ENCODE measurements at places on chromosomes 13 and 19. TPM values are rescaled to one million over a fixed set of nuclear protein-coding genes. Genes with fewer than 3 reads are reported as not detected.

GRCh38 chr19:43362179-43362578, 8.7 kb downstream of the CD177 start:
- DNase-seq, result no peak

MED25 gene
- total RNA-seq, result 89.1 TPM

GRCh38 chr13:63011996-63012395, 1596.3 kb upstream of the PCDH20 start:
- DNase-seq, result no peak

DNA sequence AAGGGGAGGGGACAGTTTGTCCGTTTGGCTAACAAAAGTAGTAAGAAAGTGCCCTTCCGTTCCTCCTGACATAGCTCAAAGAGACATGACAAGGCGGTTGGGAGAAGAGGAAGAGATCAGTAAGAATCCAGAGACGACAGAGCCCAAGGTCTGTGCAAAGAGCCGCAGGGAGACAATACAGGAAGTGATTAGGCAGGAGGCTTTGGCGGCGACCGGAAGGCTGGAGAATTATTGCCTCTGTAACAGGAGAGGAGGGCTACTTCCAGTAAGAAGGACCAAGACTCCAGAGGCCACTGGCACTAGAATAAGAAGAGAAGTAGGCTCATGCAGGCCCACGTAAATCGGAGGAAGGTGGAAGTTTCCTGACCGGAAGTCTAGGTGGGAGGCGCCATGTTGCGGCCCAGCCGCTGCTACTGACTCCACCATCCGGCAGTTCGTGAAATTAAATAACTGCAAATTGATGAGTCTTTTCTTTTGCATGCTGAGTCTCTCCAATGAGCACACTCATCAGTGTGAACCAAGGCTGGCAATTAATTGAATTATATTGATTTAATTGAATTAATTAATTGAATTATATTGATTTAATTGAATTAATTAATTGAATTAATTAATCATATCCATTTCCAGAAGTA, 9.9 kb downstream of the RFX2 start:
- no peak for DNase-seq

KLK15 gene
- not detected for total RNA-seq

DNA sequence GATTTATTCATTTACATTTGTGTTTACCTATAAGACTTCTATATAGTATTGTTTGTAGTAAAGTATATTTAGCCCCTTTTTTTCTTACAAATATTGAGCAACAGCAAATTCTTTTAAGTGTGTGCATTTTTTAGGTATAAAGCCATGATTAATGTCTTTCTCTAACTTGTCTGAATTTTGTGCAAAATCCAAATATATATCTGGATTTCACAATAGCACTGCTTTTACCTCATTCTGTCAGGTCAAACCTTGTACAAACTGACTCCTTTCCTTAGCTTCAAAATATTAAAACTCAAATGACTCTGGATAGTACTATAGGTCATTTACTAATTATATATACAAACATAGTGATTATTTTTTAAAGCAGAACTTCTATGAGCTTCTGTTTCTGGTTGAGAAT, 563.0 kb upstream of the SPRY2 start:
- no peak for DNase-seq

PEX11G gene
- 3.3 TPM for total RNA-seq

DNA sequence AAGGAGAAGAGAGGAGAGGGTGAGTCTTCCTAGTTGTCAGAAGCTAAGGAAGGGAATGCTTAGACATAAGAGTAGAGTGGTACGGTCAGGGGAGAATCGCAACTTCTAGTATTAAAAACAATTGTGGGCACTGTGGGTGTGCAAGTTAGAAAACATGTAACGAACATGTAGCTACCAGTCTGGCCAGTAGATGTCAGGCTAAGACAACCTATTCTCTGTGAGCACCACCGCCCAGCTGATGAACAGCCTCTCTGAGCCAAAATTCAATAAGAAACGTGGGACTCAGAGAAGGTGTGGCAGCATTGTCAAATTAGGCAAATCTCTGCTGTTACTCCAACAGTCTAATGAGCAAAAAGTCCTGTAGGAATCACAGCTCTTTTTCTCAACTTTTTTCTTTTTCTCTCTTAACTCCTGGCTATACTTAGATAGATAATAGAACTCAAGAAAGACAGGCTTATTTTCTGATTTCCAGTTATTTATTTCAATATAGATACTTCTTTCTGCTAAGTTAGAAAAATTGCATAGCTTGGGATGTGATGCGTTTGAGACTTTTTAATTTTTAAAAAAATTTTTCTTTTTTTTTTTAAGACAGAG, 186.2 kb downstream of the USP12 start:
- DNase-seq, result peak; percentile 88

DNA sequence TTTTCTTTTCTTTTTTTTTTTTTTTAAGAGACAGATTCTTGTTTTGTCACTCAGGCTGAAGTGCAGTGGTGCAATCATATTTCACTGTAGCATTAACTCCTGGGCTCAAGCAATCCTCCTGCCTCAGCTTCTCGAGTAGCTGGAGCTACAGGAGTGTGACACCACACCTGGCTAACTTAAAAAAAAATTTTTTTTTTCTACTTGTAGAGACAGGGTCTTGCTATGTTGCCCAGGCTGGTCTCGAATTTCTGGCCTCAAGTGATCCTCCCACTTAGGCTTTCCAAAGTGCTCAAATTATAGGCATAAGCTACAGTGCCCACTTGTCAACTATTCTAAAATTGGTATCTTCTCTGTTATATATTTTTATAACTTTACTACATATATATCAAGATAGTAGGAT, 6.6 kb downstream of the ELF1 start:
- DNase-seq, result no peak

DNA sequence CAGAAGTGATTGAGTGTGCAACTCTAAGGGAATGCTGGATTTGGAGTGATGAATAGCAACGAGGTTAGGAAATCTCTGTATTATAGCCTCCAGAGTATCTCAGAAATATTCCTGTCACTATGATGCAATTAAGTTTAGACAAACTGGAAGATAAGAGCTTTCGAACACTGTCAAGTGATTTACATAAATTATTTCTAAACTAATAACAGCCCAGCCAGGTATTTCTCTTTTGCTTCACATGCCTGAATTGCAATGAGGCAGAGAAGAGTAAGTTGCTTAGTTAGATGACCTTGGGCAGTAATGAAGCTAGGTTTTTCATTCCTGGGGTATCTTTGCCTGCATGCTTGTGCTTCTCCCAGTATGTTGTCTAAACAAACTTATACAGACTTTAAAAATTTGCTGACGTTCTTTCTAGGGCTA, 134.5 kb downstream of the LMO7 start:
- DNase-seq, result no peak

DNA sequence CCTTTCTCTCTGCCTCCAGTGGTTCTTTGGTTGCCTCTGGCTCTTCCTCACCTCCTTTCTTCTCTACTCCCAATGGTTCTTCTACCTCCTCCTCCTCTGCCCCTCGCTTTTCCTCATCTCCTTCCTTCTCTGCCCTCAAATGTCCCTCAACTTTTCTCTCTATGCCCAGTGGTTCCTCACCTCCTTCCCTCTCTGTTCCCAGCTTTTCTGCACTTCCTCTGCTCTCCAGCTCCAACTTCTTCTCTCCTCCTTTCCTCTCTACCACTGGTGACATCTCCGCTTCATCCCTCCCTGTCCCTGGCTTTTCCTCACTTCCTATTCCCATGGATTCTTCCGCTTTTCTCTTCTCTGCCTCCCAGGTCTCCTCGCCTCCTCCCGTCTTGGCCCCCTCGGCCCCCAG, 7.8 kb downstream of the PALM3 start:
- no peak for DNase-seq

- no peak for DNase-seq
These were observed 18.3 kb downstream of the UQCRFS1 start for GRCh38 chr19:29194658-29195057.

GRCh38 chr13:112850273-112850672, 118.7 kb upstream of the MCF2L start:
- peak; percentile 36 for DNase-seq

DNA sequence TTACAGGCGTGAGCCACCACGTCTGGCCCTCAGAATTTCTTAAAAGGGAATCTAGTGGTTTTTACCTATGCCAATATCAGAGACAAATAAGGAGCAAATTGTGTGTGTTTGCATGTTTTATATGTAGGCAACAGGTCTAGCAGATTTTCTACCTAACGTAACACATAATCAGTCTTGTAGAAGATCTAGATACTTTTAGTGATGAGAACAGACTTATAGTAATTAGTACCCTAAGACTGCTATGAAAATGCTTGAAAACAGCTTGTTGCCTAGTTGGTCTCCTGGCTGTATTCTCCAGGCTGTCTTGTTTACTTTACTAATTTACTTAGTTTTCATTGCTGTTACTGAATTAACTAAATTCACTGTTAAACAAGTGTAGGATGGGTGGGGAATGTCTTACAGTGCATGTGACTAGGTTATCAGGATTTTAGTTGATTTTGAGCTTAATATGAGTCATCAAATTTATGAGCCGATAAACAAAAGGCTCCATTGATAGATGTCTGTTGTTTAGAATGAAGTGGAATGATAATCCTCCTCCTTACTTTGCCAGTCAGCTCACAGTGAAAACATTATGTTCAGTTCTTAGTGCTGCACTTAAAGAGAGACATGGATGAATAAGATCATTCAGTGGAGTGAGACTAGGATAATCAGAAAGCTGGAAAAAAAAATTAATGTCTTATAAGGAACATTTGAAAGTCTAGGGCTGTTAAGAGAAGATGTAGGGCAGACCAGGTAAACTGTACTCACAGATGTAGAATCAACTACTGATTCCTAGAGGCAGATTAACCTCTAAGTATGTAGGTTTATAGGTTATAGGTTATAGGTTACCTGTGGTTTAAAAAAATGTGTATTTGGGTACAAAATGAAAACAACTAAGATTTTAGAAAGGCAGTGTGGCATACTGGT, 22.4 kb downstream of the GTF2F2 start:
- no peak for DNase-seq

DNA sequence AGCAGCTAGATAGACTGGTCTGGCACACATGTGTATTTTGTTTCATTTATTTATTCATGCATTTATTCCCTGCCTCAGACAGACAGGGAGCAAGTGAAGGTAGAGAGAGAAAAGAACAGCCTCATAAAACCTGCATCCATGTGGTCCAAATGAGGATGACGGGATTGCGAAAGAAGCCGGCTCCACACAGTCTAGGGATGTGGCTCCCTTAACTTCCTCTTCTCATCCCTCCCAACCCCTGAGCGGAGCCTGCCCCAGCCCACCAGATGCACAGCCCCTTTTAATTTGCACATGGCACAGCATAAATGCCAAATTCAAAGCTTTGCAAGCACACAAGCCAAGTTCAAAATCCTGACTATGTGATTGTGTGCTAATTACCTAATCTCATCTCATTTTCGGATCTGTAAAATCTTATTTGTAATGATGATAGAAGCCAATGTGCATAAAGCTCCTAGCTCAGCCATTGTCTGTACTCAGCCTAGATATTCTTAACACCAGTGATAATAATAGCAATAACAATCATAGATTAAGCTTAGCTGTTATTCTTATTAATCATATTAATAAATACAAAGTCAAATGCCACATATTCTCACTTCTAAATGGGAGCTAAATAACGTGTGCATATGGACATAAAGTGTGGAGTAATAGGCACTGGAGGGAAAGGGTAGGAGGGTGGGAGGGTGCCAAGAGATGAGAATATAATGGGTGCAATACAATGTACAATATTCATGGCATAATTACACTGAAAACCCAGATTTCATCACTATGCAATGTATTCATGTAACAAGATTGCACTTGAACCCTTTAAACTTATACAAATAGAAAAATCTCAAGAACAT, 156.3 kb downstream of the DCT start:
- DNase-seq, result no peak

DNA sequence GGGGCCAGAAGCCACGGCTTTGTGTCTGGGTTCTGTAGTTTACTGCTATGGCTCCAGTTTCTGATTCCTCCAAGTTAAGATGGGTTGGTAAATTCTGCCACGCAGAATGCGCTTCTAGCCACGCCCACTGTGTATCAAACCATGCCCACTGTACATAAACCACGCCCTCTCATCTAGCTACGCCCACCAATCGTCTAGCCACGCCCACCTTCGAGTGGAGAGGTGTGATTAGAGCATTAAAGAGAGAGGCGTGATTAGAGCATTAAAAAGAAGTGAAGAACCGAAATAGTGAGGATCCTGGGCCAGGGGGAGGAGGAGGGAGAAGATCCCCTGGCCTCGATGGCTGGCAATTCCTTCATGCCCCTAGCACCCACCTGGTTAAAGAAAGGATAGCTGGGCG, 43.7 kb upstream of the ADGRE5 start:
- peak; percentile 91 for DNase-seq

ADGRE3 gene
- not detected for total RNA-seq

TMEM150B gene
- 0.29 TPM for total RNA-seq

- DNase-seq, result no peak
These were observed 24.4 kb downstream of the ALOX5AP start for GRCh38 chr13:30759748-30760147.

DNA sequence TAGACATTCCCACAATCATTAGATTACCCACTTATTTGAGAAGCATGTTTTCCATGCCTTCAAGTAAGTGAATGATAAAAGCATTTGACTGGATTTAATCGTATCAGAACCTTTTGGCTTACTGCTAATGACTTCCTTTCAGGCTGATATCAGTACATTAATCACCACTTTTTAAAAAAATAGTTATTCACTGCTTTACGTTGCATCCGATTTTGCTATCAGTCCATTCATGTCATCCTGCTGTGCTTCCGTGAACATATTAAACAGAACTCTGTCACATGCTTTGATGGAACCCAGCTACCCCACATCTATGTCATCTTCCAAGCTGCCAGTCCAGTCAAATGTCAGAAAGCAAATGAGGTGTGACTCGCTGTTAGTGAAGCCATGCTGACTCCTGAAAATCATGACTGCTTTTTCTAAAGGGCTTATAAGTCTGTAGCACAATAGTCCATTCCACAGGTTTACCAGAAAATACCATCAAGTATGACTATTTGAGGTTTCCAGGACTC, 440.9 kb downstream of the IRS2 start:
- DNase-seq, result no peak

GRCh38 chr13:100608906-100609305, 20.3 kb upstream of the GGACT start:
- no peak for DNase-seq

WDR88 gene
- total RNA-seq, result not detected

DNA sequence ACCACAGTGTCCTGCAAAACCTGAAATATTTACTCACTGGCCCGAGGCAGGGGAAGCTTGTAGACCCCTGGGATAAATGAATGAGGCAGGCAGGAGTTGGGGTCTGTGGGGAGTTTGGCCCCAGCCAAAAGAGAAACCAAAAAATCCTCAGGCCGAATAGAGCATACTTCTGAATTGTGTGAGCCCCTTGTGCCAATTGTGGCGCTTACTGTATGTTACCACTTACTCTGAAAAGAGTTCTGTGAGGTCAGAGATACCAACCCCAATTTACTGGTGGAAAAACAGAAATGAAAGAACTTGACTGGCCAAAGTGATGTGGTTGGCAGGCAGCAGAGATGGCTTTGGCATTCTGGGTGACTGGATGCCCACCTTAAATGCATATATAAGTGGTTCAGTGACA, 6.9 kb downstream of the CARM1 start:
- DNase-seq, result no peak

GRIN3B gene
- 2.4 TPM for total RNA-seq
